IPS DF 19.7 (cell line): ENCODE measurements at places on chromosomes 6 and 20.
A peak's percentile ranks its signal among the peaks of the same experiment; 100 is the strongest.

- DNase-seq, result no peak
Measured at GRCh38 chr6:68657374-68658139, 22.5 kb downstream of the ADGRB3 start.

- peak; percentile 9 for DNase-seq
Measured at GRCh38 chr6:55782275-55782674, 93.1 kb downstream of the BMP5 start.

GRCh38 chr6:56757588-56757984, 114.9 kb upstream of the DST start:
- no peak for DNase-seq

GRCh38 chr6:143003676-143004075, 57.0 kb upstream of the AIG1 start:
- no peak for DNase-seq

DNA sequence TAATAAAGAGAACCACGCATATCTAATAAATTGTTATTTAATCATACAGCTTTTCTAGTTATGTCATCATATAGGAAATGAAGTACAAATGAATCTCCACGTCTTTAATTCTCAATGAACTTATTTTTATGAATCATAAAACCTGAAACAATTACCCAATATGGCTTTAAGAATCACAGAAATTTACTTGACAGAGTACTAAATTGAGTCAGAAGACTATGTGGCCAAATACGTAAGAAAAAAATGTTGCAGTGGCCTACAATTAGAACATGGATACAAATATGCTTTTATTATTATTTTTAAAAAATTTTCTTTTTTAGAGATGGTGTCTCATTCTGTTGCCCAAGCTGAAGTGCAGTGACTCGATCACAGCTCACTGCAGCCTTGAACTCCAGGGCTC, 584.7 kb upstream of the SLC35B3 start:
- DNase-seq, result no peak

- no peak for DNase-seq
Measured at GRCh38 chr6:151051164-151051563, 185.7 kb downstream of the MTHFD1L start.

- no peak for DNase-seq
Measured at GRCh38 chr20:51400051-51400926, 142.2 kb downstream of the NFATC2 start.

GRCh38 chr20:50575865-50576720, 65.9 kb downstream of the PTPN1 start:
- no peak for DNase-seq

GRCh38 chr20:36344517-36345132, 38.5 kb downstream of the DLGAP4 start:
- peak; percentile 54 for DNase-seq

GRCh38 chr6:136175873-136176272, 74.2 kb downstream of the MTFR2 start:
- no peak for DNase-seq

GRCh38 chr6:89999154-89999553, 104.9 kb downstream of the GJA10 start:
- DNase-seq, result no peak

- DNase-seq, result no peak
Measured at GRCh38 chr20:60085551-60086132, 127.4 kb downstream of the CDH26 start.

GRCh38 chr20:50197463-50198179, 7.0 kb downstream of the CEBPB start:
- DNase-seq, result no peak

- no peak for DNase-seq
Measured at GRCh38 chr6:159213405-159213804, 44.2 kb downstream of the FNDC1 start.

DNA sequence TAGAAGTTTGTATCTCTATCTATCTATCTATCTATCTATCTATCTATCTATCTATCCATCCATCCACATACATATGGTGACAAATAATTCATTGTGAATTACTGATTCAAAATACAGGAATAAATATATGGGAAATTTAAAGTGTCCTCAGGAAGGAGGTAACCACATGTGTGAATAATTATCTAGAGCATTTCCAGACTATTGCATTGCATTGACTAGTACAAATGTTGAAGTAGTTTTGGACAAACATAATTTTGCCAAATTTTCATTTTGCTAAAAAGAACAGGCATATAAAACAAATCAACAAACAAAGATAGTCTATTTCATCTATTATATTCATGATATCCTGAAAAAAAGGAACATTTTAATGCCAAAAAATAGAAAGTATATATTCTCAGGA, 192.7 kb downstream of the UTRN start:
- no peak for DNase-seq

DNA sequence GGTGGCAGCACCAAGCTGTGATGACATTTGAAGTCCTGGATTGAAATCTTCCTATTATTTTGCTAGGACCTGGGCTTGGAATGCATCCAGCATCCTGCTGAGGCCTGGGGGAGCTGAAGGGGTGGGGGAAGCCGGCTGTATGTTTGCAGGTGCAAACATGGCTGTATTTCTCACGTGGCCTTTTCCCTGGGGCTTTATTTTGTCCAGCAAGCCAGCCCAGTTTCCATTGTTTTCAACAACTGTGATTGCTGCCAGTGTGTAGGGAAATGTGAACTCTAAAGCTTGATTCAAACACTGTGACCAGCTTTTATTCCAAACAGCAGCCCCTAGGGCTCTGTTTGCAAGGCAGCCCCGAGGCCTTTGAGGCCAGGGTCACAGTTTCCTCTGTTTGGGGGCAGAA, 683.0 kb downstream of the DHX35 start:
- DNase-seq, result no peak

DNA sequence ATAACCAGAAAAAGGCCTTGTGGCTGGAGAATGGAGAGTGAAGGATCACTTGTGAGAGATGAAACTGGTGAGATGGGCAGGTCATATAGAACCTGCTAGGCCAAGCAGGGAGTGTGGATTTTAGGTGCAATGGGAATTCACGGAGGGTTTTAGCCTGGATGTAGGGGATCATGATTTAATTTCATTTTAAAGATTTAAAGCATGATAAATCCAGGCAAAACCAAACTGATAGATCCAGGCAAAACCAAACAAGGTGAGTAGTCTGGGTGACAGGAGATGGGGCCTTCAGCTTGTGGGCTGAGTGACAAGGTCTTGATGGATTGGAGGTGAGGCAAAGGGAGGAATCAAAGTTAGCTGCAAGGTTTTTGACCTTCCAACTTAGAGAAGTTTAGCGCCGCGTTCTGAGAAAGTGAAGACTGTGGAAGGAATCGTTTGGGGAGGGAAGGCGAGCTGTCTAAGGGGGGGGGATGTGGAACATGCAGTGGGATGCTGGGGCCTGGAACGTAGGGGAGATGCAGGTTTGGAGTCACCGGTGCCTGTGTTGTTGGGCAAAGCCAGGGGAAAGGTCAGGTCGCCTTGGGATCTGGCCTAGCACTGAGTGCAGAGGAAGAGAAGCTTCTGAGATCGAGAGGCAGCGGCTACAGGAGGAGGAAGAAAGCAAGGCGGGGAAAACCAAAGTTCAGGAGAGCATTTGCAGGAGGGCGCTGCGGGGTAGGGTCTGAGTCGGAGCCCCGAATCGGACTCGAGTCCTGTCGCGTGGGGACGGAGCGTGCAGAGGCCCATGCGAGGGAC, 1.3 kb upstream of the PLCG1 start:
- no peak for DNase-seq

DNA sequence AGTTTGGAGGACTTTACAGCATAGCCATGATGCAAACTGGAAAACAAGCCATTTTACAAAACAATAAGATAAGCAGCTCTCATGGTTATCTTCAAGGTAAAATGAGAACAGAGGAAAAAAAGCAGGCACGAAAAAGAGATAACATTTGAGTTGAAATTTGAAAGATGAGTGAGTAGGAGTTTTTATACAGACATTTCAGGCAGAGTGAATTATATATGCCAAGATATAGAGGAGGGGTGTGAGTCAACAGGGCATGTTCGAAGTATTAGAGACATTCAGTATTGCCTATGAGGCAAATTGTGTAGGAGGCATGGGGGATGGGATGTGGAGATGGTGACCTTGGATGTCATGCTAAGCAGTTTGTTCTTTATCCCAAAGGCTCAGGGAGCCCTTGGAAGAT, 240.5 kb upstream of the MAN1A1 start:
- DNase-seq, result no peak

- DNase-seq, result no peak
Measured at GRCh38 chr20:38799203-38799602, 6.3 kb upstream of the PPP1R16B start.

GRCh38 chr6:17204533-17204932, 76.6 kb upstream of the RBM24 start:
- DNase-seq, result no peak

DNA sequence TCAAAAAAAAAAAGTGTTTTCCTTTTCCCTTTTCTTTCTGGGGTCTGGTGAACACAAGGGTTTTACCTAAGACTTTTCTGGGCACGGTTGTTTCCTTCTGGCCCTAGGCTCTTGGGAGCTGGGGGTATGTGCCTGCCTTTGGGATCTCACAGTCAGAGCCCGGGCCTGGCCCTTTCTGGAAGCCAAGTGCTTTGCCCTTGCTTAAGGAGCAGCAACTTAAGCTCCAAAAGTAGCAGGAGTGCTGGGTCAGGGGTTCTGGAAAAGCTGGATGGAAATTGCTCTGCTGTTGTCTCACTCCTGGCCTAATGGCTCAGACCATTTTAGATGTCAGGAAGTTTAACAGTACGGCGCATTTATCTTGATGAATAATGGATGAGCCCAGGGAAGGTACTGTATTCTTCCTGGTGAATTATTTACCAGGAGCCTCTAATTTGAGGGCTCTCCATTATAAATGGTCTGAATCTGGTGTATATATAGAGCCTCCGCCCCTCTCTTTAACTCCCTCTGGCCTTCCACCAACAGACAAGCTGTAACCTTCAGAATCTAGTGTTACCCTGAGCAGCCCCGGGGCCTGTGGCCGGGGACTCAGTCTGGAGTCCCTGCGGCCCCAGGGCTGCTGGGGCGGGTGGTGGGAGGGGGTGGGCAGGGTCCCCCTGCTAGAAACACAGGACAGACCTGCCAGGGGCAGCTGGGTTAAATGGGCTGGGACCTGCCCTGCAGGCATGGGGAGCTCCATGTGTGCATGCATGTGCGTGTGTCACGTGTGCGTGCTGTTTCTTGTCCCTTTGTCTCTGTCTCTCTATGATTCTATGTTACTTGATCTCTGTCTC, 37.5 kb downstream of the PTK7 start:
- DNase-seq, result no peak

DNA sequence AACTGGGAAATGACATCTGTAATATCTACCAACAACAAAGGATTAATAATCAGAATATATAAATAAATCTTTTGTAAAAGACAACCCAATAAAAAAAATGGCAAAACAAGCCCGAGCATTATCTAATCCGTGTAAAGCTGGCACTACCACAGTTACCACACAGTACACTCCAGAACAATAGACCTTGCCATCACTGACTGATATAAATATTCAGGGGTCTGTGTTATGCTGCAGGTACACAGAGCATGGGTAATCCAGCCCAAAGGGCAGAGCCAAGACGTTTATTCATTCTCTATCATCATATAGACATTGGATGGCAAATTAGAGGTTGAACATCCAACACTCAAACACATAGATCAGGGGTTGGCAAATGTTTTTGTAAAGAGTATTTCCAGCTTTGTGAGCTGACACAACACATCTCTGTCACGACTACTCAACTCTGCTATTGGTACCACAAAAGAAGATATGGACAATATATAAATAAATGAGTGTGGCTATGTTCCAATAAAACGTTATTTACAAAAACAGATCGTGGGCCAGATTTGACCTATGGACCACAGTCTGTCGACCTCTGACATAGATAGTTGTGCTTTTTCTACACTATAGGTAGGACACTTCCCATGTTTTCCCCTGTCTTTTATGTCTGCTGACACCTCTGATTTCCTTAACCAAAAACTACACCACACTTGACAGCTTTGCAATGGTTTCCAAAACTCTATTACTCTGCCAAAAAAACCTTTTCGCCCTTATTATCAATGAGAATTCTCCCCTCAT, 4.5 kb downstream of the NCOA6 start:
- DNase-seq, result no peak

DNA sequence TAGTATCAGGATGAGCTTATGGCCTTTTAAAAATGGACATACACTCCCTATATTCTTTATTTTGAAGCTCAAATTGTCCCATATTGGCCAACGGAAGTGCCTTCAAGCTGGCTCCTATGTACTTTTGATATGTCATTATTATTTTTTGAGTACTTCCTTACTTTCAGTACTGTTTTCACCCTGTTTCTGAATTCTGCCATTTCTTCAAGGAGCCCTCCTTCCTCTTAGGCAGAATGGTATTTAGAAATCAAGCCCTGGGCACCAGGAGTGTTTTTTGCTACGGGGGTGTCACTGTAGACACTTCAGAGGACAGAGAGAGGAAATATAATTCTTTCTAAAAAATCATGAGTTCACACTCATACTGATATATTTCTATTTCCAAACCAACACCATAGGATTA, 5.5 kb upstream of the MYLK4 start:
- no peak for DNase-seq

GRCh38 chr20:7723284-7723683, 217.0 kb downstream of the HAO1 start:
- no peak for DNase-seq

GRCh38 chr20:11323816-11324215, 593.9 kb upstream of the BTBD3 start:
- no peak for DNase-seq

- DNase-seq, result no peak
Measured at GRCh38 chr20:36314734-36315544, 8.8 kb downstream of the DLGAP4 start.

GRCh38 chr6:33683576-33684427, 27.7 kb downstream of the UQCC2 start:
- DNase-seq, result no peak

GRCh38 chr20:43183536-43184070, 6.1 kb downstream of the PTPRT start:
- DNase-seq, result no peak

DNA sequence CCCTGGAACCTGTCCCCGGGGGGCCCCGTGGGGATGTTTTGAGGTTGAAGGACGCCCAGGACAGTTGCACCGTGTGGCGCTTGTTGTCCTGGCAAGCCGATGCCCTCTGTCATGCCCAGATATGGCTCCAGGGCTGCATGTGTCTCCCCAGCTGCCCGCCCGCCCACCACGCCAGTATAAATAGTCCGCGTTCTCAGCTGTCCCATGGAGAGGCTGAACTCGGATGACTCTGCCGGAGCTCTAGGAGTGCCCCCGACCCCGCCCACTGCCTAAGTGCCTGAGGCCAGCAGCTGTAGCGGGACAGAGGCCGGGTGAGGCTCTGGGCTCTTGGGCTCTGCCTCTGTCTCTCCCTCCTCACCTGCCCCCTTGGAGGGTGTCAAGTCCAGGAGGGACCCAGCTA, 83.0 kb upstream of the GATA5 start:
- no peak for DNase-seq

DNA sequence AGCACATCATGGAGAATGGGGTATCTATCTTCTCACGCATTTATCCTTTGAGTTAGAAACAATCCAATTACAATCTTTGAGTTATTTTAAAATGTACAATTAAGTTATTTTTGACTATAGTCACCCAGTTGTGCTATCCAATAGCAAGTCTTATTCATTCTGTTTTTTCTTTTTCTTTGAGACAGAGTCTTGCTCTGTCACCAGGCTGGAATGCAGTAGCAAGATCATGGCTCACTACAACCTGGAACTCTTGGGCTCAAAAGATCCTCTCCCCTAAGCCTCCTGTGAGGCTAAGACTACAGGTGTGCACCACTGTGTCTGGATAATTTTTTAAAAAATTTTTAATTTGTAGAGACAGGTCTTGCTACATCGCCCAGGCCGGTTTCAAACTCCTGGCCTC, 201.5 kb upstream of the ZNF217 start:
- DNase-seq, result no peak

- DNase-seq, result no peak
Measured at GRCh38 chr6:1796706-1797529, 187.2 kb downstream of the FOXC1 start.

- no peak for DNase-seq
Measured at GRCh38 chr6:166540631-166541331, 45.7 kb downstream of the RAMACL start.
